ENCODE measurements at places on chromosomes 3 and 15.

DNA sequence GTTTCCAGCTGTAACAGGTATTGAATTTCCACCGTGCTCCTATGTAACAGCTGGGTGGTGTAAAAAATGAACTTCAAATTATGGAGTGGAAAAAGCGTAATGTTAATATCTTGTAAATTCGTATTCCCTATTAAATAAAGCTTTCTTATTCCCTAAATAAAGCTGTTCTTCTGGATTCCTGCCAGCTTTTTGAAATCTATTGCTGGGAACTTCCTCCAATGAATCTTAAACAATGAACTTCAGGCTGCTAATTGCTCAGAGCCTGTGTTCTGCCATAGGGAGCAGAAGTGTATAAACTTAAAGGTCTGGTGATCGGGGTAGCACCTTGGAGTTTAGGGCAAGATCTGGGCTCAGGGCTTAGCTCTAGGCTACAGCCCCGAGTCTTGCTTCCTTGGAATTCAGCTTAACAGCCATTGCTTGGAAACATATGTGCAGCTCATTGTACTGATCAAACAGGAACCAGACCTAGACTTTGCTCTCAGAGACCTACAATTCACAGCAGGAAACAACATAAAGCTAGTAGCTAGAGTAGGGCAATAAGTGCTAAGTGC lies 1.4 kb downstream of the ARL14 start:
- DNase-seq, result no peak

- DNase-seq, result no peak
These were observed 13.2 kb upstream of the ZBTB20 start for GRCh38 chr3:115160295-115160694.

GRCh38 chr15:66842710-66843441 lies 140.8 kb downstream of the SMAD6 start:
- DNase-seq, result no peak

DNA sequence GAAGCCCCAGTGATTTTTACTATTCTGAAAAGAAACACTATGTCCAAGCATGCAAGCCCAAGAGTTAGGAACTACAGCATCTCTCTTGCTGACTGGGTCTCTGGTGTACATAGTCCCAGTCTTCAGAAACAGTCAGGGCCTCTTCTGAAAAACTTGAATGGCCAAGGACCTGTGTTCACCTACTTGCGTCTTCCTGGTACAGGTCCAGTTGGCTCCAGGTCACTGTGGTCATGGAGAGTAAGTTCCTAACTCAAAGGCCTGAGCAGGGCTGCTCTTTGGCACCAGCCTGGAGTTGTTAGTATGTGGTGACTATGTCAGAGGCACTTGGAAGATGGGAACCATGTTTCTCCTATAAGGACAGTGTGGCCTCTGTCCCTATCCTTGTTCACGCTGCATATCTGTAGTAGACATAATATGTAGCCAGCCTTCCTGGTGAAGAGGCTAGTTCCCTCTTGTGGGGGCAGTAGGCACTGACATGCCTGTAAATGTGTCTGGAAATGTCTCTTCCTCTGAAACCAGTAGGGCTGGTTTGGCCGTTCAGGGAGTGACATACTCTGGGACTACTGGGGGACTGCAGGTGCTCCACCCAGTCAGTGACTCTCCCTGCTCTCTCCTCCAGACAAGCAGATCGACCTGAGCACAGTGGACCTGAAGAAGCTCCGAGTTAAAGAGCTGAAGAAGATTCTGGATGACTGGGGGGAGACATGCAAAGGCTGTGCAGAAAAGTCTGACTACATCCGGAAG lies 2.6 kb upstream of the RBM15B start:
- DNase-seq, result no peak

DNA sequence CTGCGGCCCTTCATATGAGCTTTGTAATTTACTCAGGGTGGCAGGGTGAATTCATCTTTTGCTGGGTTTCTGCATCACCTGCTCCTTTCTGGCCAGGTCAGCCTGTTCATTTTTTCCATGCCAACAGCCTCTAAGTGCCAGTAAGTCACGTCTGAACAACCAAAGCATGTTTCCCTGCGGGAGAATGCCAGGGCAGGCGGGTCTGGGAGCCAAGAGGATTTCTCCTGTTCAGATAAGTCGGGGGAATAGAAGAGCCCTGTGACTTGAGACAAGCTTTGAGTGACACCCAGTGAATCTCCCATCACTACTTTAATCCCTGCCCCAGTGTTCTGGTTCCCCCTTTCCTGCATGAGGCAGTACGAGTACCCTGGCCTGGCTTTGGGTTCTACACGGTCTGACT lies 153.1 kb downstream of the PGPEP1L start:
- no peak for DNase-seq

GRCh38 chr3:119015942-119016341 lies 18.7 kb downstream of the IGSF11 start:
- no peak for DNase-seq

- no peak for DNase-seq
These were observed 39.4 kb upstream of the CD47 start for GRCh38 chr3:108130236-108130635.

GRCh38 chr15:97598353-97598798 lies 362.1 kb upstream of the ARRDC4 start:
- no peak for DNase-seq

DNA sequence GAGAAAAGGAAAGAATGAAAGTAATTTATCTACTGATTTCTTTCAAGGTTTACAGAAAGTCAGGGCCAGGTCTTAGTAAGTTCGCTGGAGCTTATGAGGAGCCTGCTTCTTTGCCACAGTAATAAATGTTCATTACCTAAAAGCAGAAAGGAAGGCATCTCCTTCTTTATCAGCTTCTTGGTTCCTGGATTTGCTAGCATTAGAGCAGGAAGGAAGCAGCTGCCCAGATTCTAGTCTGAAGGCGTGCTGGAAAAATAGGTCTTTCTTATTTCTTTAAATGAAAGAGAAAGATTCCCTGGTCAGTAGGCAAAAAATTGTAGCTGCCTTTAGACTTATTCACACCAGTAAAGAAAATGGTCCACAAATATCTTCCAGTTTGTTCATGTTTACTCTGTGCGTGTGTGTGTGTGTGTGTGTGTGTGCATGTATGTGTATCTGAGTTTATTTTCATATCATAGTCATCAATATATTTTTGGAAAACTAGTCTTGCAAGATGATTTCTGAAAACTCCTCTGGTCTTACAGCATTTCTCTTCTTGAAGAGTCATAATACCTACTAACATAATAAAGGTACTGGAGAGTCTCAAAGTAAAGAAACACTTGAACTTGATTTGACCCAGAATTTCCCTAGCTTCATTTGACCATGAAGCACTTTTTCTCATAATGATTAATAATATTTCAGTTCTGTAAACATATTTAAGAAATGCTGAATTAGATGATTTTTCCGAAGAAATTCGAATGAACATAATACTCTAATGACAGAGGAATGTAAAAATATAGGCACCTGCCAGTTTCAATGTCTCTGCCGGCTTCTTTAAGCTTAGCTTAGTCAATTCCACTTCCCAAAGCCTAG lies 255.3 kb upstream of the ZPLD1 start:
- no peak for DNase-seq

- DNase-seq, result no peak
These were observed 45.6 kb upstream of the SYNM start for GRCh38 chr15:99059010-99059981.

GRCh38 chr3:81859524-81859923 lies 98.1 kb upstream of the GBE1 start:
- DNase-seq, result no peak

DNA sequence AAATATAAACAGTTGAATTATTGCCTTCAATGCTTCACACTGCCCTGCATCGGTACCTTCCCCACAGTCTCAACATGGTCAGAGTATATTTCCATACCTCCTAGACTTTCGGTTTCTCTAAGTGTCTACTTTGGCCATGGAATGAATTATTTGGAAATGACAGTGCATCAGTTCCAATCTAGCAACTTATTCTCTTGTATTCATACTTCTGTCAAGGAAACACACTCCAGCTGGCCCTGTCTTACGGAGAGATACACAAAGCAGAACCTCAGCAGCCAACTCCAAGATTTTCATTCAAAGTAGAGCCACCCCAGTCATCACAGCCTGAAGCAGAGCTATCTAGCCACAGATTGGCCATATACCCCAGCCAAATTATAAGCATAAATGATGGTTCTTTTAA lies 518.4 kb upstream of the UBE2E2 start:
- DNase-seq, result no peak

- no peak for DNase-seq
These were observed 200.5 kb downstream of the THRB start for GRCh38 chr3:24294150-24294549.

DNA sequence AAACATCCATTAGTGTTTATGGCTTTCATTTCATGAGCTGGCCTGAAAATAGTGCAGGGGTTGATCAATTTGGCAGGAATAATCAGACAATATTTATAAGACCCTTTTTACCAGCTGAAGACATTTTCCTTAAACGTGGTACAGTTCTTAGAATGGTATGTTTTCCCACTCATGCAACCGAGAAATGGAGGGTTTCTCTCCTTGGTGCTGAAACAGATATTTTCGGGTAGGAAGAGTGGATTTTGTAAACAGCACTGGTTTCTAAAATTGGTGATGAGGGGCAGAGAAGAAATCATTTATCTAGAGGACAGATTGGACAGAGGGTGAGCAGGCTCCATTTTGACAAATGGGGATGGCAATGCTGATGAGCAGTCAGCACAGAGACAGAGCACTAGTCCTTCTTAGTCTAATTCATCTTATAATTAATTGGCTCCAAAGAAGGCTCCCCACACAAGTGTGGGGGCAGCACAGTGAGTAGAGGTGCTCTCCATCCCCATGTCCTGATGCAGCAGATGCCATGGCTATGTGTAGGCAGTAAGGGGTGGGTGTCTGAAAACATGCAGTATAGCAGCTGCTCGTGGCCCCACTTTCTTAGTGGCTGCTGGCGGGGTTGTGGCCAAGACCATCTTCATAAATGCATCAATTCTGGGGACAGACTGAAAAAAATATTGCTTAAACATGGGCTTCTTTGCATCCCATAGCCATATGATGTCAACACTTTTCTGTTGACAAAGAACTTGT lies 18.1 kb upstream of the SLC7A14 start:
- no peak for DNase-seq

DNA sequence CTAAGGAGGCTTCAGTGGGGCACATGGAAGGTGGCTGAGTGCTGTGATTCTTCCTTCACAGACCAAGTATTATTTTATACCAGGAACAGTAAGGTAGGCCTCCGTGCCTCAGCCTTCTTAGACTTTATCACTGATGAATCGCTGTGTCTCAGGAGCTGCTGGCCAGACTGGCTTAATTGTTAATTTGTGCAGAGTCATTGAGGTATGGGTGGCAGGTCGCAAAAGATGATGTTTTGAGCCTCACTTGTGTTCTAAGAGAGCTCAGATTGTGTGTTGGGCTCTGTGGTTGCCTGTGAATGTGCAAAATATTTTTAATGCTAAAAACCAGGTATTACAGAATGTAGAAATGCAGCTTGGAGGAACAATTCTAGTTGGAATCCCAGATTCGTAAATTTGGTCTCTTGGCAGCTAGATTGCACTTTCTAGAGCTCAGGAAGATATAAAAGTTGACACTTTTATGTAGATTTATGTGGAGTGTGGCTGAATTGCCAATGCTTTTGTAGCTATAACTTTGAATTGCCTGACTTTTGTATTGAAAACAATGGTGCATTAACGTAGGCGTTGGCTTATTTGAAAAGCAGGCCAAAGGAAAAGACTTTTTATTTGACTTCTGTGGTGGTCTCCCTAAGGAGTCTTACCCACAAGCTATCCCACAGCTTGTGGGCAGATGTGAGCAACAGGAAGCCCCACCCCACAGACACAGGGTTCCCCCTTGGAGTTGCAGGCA lies 53.4 kb downstream of the LARS2 start:
- no peak for DNase-seq

- no peak for DNase-seq
These were observed 70.4 kb upstream of the C15orf39 start for GRCh38 chr15:75131269-75131643.

GRCh38 chr3:184874709-184875644 lies 63.0 kb downstream of the VPS8 start:
- no peak for DNase-seq

DNA sequence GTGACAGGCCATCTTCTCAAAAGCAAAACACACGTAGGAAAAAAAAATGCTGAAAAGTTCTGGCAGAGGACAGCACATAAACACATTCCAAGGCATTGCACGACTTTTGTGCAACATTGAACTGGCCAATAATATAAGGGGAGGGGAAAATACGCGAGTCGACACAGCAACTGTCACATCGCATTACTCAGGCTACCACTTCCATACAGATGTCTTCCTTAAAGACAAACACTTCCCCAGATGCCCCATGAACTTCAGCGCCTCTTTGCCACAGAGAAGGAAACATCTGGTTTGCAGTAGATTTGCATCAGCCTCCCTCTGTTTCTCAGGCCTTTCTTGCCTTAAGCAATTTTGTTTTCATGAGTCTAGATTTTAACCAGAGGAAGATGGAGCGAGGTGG lies 144.4 kb upstream of the IGF1R start:
- no peak for DNase-seq

DNA sequence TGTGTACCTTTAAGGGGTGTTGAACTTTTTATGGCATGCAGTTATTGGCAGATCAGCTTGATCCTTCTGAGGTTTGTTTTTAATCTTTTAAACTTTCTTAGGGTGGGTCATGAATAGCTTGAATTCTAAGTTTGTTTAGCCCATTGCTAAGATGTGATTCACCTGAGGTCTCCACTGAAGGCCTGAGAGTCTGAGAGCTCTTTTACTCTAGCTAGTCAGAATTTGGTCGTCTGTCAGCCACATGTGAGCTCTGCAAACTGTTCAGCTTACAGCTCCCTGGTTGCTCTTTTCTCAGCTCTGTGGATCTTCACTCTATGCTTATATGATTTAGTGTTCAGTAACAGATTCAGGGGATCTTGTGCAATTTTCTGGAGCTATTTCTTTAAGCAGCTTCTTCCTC lies 161.3 kb downstream of the ABHD5 start:
- no peak for DNase-seq

- DNase-seq, result no peak
These were observed 6.6 kb upstream of the STAC start for GRCh38 chr3:36373666-36374065.

- no peak for DNase-seq
These were observed 41.0 kb downstream of the GPR160 start for GRCh38 chr3:170078620-170079281.

DNA sequence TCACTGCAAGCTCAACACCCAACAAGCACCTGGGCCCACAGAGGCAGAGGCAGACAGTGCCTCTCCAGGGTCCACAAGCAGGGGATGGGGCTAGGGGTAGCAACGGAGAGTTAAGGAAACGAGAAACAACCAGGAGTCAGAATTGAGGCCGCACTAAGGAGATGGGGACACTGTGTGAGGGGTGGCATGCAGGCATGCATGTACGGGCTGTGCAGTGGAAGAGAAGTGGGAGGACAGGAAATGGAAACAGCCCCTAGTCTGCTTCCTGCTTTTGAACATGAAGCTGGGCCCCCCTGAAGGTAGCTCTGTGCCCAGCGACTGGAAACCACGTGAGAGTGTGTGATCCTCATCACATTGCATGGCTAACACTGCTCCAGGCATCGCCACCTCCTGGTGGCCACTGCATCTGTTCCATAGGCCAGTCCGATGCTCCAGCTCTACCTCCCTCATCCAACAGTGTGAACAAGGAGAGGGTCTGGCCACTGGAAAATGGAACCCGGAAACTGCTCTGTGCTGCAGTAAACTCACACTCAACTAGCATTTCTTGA lies 44.0 kb downstream of the XXYLT1 start:
- DNase-seq, result no peak

GRCh38 chr3:115663414-115663813 lies 40.1 kb downstream of the GAP43 start:
- no peak for DNase-seq

GRCh38 chr15:82958638-82959037 lies 6.1 kb upstream of the HOMER2 start:
- no peak for DNase-seq

- DNase-seq, result no peak
These were observed 1173.6 kb downstream of the OTOL1 start for GRCh38 chr3:162670181-162670580.

GRCh38 chr15:94417501-94418293 lies 186.3 kb downstream of the MCTP2 start:
- DNase-seq, result no peak
